CD4-positive, alpha-beta memory T cell (primary cell): ENCODE measurements at places on chromosomes 7 and 10. TPM values are rescaled to one million over a fixed set of nuclear protein-coding genes. Genes with fewer than 3 reads are reported as not detected.

Gene GARIN1A
- total RNA-seq, result 3.4 TPM

Gene AP3M1
- 38.6 TPM for total RNA-seq

Gene GRM3
- not detected for total RNA-seq

DNA sequence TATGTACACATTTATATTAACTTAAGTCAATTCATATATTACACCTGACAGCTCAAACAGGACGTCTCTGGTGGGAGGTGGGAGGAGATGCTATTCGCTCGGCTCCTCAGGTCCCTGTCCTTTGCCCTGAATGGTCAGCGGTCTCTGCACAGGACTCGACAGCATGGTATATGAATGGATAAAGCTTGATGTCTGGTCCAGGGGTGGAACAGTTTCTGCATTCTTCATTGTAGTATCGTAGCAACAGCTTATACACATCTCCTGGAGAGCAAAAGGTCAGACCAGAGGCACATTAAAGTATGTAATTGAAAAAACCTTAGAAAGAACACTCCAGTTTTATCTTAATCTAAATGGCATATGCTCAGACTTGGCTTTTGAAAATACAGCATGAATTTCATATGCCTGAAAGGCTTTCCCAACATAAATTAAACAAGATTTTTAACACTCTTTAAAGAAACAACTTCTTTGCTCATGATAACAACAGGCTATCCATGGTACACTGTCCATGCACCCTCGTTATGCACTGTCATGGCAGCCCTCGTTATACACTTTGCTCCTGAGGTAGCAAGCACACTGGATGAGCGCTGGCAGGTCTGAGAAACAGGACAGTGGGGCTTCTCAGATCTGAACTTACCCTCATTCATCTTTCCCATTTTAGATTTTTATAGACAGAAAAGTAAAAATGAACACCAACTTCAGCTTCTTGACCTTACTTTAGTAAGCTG, 57.3 kb upstream of the OGDHL start:
- DNase-seq, result no peak
- no peak overlapping the region for H3K27ac ChIP-seq
- no peaks in the 10 kb centered on the region for H3K4me1 ChIP-seq
- peaks cover 5% of the 10 kb centered on the region for H3K36me3 ChIP-seq

DNA sequence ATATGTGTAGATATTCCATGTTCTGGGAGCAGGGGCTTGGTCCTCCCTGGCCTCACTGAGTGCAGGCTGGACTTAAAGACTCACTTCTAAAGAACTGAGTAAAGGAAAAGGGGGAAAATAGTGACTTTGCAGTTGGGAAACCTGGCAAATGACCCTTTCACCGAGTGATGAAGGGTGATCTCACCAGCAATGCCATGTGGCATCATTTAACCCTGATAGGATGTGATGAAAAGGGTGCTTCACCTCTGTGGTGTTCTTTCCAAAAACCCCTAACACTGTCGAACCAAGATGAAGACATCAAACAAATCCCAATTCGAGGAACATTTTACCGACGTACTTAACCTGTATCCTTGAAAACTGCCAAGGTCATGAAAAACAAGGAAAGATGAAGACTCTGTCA, 71.9 kb downstream of the AOAH start:
- no peak overlapping the region for H3K27ac ChIP-seq
- H3K4me3 ChIP-seq, result no peak overlapping the region
- no peak for DNase-seq
- H3K36me3 ChIP-seq, result no peaks in the 10 kb centered on the region
- no peaks in the 10 kb centered on the region for H3K27me3 ChIP-seq
- no peaks in the 10 kb centered on the region for H3K4me1 ChIP-seq

DNA sequence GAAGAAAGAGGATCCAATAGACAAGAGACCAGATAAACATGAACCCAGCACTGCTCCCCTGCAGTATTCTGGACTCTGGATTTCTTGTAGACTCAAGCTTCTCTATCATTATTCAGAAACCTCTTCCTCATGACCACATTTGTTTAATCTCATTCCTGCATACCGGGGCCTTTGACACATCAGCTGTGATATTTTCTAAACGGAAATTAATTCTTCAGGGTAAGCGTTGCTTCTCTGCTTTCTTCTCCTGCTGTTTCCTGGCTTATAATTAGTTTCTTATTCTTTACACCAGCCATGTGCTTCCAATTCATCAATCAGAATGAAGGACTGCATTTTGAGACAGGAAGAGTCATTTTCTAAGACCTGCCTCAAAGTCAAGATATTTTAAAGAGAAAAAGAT, 54.2 kb upstream of the TARP start:
- H3K4me1 ChIP-seq, result peaks cover 10% of the 10 kb centered on the region
- no peak for DNase-seq
- no peaks in the 10 kb centered on the region for H3K36me3 ChIP-seq
- H3K27ac ChIP-seq, result no peak overlapping the region
- H3K27me3 ChIP-seq, result no peaks in the 10 kb centered on the region

DNA sequence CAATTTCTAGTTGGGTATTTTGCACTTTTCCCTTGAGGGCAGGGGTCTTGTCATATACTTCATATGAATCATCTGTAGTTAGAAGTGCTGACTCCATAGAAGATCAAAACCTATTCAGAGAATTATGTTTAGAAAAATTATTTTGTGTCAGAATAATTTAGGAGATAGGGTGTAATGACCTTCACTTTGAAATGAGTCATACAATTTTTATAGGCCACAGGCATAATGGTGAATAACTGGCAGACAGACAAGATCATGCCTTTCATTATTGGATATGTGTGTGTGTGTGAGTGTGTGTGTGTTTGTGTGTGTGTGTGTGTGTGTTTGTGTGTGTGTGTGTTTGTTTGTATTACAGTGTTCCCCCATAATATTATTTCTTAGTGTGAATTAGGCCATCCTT, 523.0 kb downstream of the ANKRD7 start:
- no peaks in the 10 kb centered on the region for H3K27me3 ChIP-seq
- no peak overlapping the region for H3K27ac ChIP-seq
- H3K4me3 ChIP-seq, result no peak overlapping the region
- no peak for DNase-seq

DNA sequence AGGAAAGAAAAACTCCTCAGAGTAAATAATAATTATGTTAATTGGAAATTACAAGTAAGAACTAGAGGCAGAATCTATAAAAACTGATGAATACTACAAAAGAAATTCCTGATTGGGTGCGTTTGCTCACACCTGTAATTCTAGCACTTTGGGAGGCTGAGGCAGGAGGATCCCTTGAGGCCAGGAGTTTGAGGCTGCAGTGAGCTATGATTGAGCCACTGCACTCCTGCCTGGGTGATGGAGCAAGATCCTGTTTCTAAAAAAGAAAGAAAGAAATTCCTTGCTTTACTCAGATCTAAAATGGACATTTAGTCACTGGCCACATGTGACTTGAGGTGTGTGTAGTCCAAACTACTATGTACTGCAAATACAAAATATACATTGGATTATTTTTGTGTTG, 42.0 kb downstream of the MCU start:
- no peak for DNase-seq
- H3K27ac ChIP-seq, result no peak overlapping the region
- no peaks in the 10 kb centered on the region for H3K4me1 ChIP-seq
- no peaks in the 10 kb centered on the region for H3K27me3 ChIP-seq
- no peaks in the 10 kb centered on the region for H3K36me3 ChIP-seq
- no peak overlapping the region for H3K4me3 ChIP-seq

- H3K4me3 ChIP-seq, result no peak overlapping the region
- H3K27me3 ChIP-seq, result peaks cover 6% of the 10 kb centered on the region
- H3K36me3 ChIP-seq, result no peaks in the 10 kb centered on the region
- H3K27ac ChIP-seq, result no peak overlapping the region
These were observed 5.9 kb downstream of the HECW1 start for GRCh38 chr7:43118313-43118712.
